ENCODE measurements at places on chromosomes 2 and 18.

DNA sequence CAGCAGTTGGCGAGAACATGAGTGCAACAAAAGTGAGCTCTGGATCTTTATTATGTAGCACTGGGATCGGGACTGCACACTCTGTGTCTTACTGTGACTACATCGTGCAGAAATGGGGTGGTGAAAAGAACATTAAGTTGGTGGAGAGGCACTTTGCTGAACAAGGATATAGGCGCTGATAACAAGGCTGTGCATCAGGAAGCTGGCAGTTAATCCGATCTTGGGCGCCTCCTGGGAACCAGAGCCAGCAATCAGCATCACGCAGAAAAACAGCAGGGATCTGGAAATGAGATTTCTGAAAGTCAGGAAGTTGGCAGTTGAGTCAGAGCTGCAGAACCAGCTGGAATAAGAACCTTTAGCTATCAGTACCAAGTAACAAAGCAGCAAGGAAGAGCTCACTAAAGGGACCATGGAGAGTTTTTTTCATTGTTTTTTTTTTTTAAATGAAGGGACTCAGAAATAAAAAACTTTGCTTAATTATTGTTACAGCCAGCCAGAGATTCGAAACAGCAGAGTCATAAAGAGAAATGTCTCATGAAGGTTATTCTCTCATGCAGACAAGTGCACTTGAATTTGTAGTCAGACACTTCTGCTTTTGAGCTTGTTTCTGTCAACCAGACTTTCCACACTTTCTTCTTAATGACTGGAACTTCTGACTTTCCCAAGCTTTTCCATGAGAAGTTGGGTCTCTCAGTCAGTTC lies 22.8 kb upstream of the MYO3B start:
- no peak for DNase-seq

GRCh38 chr2:176763851-176764404 lies 448.7 kb upstream of the HNRNPA3 start:
- DNase-seq: peak; percentile 2

- no peak for DNase-seq
Measured at GRCh38 chr18:51171625-51172259, 25.7 kb downstream of the MEX3C start.

DNA sequence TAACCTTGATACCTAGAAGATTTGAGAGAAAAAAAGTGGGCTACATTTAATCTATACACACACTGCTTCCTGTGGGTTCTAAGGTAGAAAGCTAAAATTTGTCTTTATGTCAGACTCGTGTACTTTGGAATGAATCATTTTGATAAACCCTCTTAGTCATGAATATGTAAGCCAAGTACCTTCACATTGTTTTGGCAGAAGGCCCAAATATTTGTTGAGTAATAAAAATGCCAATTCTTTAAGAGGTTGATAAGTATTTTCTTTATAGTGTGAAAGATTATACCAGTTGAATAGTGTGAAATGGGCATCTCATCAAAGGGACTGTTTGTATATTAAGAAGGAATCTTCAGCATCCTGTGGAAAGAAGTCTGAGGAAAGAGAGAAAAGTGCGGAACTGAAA lies 1464.7 kb upstream of the ZEB2 start:
- DNase-seq: peak; percentile 6

All from Caki2 (cell line).